ENCODE measurements at places on chromosomes 2 and 18.

DNA sequence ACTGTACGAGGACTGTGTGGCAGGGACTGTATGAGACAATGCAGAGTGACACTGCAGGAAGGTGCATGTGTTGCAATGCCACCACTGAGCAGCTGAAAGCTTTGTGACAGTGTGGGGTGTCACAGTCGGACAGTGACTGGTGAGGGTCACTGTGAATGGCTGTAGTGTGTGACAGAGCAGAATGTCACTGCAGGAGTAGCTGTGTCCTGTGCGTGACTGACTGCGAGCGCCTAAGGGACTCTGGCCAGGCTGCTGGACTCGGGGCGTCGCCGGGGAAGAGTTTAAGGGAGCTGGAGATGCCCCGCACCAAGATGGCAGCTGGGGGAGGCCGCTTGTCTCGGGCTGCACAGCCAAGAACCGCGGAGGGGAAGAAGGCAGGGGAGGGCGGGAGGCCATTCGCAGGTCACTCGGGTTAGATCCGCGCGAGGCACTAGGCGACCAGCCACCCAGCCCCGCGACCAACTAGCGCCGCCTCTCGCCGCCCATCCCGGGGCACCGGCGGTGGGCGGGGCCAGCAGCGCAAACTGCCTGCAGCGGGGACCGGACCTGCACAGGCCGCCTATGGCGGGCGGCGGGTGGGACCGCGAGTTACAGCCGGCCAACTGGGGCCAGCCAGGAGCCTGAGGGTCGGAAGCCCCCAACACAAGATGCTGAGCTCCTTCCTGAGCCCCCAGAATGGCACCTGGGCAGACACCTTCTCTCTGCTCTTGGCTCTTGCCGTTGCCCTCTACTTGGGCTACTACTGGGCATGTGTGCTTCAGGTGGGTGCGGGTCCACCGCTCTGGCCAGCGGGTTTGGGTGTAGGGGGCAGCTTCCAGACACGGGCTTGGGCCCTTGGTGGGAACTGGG lies at the start of gene ABHD1:
TSS of gene ABHD1 (plus strand) at position 514 of the 849 bp plus-strand sequence. CDS start at position 648, 134 bp downstream.
- DNase-seq = no peak

DNA sequence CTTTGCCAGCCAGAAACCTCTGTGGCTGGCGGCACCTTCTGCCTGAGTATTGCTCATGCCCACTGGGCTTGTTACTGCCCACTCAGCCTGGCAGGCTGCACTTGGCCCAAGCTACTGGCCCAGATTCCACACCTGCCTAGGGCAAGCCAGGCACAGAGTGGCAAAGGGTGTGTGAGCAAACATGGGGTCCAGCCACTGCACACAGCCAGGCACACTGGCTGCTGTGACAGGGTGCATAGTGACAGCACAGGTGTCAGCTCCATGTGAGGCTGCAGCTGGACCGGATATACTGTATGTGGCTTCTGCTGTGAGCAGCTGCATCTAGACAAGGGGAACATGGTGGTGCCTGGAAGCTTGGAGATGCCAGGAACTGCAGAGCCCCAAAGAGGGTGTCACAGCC lies 113.9 kb downstream of the COPS8 start:
- no peak for DNase-seq

DNA sequence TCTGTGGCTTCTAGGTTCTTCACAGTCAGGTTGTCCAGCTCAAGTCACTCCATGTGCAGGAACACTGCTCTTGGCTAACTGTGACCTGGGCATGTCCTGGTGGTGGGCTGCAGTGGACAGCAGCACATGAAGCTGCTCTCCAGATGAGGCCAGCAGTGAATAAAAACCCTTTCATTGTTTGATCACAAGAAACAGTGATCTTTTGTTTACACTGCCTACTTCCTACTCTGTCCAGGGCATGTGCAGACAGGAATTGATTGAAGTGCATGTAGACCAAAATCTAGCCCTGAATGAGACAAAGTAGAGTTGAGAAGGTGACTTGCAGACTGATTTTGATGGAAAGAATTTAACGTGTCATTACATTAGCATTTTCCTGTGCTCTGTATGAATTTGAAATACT lies 34.9 kb downstream of the BCL2L11 start:
- no peak for DNase-seq

DNA sequence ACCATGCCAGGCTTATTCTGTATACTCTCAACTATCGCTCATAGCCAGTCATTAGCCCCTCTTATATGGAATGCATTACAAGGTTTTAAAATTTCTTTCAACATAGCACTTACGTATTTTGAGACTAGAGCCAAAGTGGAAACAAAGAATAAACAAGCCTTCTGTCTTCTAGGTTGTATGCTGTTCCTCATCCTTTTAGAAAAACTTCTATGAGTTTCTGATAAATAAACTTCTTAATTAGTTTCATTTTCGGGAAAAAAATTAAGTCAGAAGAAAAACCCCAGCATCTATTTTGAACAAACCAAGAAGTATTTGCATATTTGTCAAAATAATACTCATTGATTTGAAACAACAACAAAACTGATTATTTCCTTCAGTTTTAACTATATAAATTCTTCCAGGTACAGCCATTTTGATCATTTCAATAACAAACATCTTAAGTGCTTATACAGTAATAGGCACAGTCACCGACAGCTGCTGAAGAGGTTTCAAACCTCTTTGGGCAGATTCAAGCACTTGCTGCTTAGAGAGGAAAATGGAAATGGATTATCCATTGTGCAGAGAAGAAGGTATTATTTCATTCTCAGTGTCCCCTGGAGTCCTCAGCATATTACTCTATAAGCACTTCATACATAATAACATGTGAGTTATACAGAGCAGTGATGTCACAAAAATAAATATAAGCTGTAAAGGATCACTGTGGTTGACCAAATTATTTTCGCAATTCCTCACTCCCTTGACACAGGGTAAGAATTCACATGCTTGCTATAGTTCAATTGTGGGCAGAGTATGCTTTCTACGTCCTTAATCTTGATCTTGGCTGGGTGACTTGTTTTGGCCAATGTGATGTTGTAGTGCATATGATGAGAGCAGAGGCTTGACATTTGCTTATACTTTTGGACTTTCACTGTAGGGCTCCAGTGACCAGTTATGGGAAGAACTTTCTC lies 833.8 kb downstream of the TRIB2 start:
- DNase-seq = no peak

DNA sequence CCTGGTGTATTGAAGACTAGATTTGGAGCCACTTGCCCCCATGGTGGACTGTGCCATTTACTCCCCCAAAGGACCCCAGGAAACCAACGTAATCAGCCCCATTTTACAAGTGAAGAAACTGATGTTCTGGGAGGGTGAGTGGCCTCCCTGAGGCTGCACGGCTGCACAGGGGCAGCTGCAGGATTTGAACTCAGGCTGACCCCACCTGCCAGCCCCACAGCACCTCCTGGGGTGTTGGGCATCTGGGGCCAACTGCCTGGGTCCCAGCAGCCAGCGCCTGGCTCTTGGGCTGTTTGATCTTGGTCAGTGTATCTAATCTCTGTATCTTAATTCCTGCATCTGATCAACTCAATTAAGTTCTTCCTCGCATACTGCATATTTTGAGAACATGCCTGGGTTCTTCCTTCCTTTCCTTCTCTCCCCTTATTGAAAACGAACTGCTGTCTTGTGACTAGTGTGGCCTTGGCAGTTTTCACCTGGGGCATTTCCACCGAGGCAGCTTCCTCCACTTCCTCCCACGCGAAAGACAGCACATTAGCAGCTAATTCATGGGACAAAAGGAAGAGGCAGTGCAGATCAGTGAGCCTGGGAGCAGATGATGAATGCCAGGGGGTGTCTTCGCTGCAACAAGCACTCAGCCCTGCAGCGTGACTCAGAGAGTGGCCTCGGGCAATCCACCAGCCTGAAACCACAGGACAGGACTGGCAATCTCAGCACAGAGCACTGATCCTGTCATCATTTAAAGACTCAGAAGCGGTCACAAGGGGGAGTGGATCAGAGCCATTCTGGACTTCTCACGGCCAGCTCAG lies 184.1 kb upstream of the RAB12 start:
- no peak for DNase-seq

DNA sequence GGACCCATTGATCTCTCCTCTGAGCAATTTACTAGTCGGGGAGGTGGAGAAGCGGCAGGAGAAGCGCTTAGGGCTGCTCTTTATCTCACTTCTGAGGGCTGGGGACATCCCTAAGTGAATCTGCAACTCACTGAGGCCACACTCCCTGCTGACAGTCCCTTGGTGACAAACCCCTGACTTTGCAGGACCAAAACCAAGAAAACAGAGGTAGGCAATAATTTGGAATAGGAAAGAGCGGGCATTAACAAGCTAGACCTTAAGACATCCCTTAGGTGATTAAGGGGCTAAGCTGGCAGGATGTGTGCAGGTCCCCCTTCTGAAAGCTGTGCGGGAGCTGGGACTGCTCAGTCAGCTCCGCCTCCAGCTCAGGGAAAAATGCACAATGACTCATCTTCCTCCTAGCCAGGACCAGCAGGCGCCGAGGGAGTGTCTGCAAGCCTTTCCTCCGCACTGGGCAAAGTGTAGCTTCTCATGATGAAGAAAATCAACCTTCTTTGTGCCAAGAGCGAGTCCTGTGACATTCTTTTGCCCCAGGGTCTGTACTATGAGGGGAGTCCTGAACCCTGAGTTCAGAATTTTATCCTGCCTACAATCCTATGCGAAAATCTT lies 63.3 kb downstream of the BOD1L2 start:
- no peak for DNase-seq

GRCh38 chr18:47528343-47528742 lies 276.9 kb upstream of the SKOR2 start:
- DNase-seq = no peak

DNA sequence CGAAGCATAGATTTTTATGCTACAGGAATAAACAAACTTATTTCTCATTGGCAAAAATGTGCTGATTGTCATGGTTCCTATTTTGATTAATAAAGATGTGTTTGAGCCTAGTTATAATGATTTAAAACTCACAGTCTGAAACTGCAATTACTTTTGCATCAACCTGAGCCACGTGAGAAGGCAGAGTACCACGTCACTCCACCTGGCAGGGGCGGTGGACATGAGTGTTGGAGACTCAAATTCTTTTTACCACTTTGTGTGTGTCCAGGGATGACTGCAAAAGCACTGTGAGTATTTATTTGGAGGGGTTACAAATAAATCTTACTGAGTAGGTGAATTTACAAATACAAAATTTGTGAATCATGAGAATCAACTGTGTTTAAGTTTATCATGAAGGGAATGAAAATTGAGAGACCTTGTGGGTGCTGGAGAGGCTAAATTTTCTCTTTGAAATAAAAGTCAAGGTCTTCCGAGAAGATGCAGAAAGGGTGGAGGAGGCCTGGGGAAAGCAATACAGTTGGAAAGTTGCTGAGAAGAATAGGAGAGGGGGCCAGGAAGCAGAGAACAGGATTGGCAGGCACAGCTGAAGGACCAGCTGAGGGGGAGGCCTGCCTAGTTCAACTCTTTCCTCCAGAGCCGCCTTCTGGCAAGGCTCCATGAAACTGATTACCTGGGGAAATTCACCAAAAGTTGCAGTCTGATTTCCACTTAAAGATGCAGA lies 316.4 kb downstream of the MYCN start:
- no peak for DNase-seq
